ENCODE measurements at places on chromosomes 1 and 21. TPM values are rescaled to one million over a fixed set of nuclear protein-coding genes. Genes with fewer than 3 reads are reported as not detected.

DNA sequence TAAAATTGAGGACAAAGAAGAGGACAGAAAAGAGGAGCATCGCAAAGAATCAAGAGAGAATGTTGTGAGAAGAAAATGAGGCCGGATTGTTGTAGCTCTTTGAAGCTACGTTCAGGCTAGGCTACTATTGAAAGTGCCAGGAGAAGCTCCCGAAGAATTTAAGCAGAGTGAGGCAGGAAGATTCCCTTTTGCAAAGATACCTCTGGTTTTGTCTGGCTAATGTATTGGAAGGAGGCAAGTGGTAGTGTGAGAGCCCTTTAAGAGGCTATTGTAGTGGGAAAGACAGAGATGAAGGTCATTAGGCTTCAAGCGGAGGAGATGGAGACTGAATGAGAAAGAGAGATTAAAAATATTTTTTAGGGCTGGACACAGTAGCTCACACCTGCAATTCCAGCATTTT is 476.9 kb upstream of the ADGRL2 start:
- H3K4me1 ChIP-seq = no peaks in the 10 kb centered on the region
- H3K36me3 ChIP-seq = no peaks in the 10 kb centered on the region
- no peak overlapping the region for H3K4me3 ChIP-seq
- no peaks in the 10 kb centered on the region for H3K27me3 ChIP-seq
- no peak overlapping the region for H3K27ac ChIP-seq

DNA sequence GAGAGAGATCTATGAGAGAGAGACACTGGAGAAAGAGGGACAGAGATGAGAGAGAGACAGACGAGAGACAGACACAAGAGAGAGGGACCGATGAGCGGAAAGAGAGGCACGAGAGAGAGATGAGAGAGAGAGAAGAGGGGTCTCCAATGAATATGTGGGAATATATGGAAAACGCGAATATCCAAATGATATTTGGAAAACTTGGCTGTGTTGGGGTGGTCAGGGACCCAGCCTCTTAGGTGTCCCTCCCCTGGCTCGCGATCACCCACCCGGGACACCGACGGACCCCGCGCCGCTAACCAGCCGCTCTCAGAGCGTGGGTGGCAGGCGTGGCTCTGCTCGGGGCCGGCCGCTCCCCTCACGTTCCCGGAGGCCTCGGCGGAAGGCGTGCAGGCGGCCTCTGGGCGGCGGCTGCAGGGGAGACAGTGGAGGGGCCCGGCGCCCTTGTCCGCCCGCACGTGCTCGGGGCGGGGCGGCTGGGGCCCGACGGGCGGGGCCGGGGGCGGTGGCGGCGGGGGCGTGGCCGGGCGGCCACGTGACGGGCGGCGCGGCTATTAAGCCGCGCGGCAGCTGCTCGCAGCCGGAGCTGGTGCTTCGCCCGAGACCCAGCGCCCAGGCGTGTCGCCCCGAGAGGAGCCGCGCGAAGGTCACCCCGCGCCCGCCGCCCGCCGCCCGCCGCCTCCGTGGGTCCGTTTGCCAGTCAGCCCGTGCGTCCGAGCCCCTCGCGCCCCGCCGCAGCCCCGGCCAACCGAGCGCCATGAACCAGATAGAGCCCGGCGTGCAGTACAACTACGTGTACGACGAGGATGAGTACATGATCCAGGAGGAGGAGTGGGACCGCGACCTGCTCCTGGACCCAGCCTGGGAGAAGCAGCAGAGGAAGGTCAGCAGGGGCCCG is at the start of gene ACTN2:
Gene ACTN2, plus strand, starts transcription at position 583 of the 898 bp plus-strand sequence. Its CDS starts 175 bp downstream, at position 758.
- H3K4me3 ChIP-seq = peak within 1 kb of the TSS; percentile 46
- peaks cover 46% of the 10 kb centered on the region for H3K27me3 ChIP-seq
- H3K27ac ChIP-seq = no peak within 1 kb of the TSS

DNA sequence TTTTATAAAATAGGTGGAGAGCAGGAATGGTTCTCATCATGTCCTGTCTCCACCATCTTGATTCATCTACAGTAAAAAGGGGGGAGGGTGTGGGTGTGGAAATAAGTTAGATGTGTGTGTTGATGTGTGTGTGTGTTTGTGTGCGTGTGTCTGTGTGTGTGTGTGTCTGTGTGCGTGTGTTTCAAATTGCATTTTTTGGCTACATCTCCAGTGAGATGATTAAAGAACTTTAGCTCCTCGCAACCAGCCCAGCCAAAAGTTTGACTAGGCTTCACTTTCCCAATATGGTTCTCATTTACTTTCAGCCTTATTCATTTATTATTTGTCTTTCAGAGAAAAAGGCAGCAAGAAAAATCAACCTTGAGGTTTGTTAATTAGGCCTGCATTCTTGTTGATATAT is 14.7 kb upstream of the HAO2 start:
- DNase-seq = no peak
- no peak overlapping the region for H3K4me3 ChIP-seq
- no peaks in the 10 kb centered on the region for H3K36me3 ChIP-seq
- H3K27ac ChIP-seq = no peak overlapping the region

Gene ATF3
- 10.0 TPM for total RNA-seq

Gene CD5L
- total RNA-seq = not detected

Gene ZSWIM5
- total RNA-seq = 0.46 TPM

- DNase-seq = no peak
- H3K27ac ChIP-seq = no peak overlapping the region
- no peaks in the 10 kb centered on the region for H3K36me3 ChIP-seq
- H3K4me1 ChIP-seq = no peaks in the 10 kb centered on the region
Observed at GRCh38 chr1:95002540-95003432, 70.0 kb downstream of the ALG14 start.

DNA sequence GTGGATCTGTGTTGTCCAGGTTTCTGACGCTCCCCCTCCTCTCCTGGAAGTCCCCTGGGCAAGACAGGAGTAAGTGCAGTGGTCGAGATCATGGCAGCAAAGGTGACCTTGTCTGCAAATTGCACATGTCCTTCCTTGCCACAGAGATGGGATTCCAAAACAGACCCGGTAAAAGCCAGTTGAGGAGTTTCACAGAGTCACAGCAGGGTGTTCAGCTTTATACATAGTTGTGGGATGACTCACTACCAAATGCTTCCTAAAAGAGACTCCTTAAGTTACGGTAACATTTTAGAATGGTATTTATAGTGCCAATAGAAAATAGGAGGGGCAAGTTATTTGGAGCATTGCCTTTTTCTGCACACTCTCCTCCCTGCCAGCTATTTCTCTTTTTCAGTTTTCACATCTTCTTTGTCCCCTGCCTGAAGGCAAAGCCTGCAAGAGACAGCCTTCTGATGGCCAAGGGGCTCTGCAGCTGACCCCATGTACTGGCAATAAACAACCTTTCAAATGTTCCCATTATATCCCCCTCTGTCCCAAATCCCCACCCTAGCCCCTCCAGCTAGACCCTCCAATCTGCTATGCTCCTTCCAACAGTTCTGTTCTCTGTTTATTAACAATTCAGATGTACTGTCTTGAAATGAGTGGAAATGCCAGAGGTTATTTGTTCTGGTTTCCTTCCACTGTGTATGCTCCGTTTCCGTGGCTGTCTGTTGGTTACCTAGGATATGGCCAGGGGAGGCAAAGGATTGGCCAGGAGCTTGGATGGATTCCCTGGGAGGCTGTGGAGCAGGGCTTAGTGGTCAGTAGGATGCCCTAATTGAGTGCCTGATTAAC is 115.0 kb downstream of the TGFB2 start:
- no peaks in the 10 kb centered on the region for H3K4me1 ChIP-seq
- no peak overlapping the region for H3K4me3 ChIP-seq
- no peaks in the 10 kb centered on the region for H3K27me3 ChIP-seq
- DNase-seq = no peak
- no peaks in the 10 kb centered on the region for H3K36me3 ChIP-seq

DNA sequence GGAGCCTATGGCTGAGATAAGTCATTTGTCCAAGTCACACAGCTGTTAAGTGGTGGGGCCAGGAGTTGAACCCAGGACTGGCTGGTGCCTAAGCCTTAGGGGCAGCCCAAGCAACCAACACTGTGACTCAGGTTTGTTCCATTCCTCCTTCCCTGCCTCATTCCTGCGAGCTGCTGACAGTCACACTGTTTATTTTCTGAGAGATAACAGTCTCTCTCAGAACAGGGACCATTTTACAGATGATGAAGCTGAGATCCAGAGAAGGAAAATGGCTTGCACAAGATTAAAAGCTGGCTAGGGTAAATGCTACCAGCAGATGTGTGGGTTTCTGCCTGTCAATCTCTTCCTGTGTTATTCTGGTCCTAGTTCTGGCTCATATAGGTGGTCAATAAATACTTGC is 24.3 kb upstream of the TCEA3 start:
- H3K4me3 ChIP-seq = no peak overlapping the region
- no peaks in the 10 kb centered on the region for H3K36me3 ChIP-seq
- no peak overlapping the region for H3K27ac ChIP-seq
- peaks cover 2% of the 10 kb centered on the region for H3K27me3 ChIP-seq
- DNase-seq = no peak
- H3K4me1 ChIP-seq = peaks cover 17% of the 10 kb centered on the region

Gene GJC2
- 0.62 TPM for total RNA-seq

Gene PTPRU
- total RNA-seq = 0.22 TPM

Gene TMEM52
- total RNA-seq = not detected

Gene BGLAP
- total RNA-seq = 3.0 TPM

GRCh38 chr1:93079685-93080141 is 630 bp downstream of the MTF2 start:
- H3K36me3 ChIP-seq = peaks cover 24% of the 10 kb centered on the region
- peak overlapping the region; percentile 100 for H3K4me3 ChIP-seq
- DNase-seq = peak; percentile 29

Gene IRF6
- total RNA-seq = not detected

- peaks cover 33% of the 10 kb centered on the region for H3K36me3 ChIP-seq
- peaks cover 49% of the 10 kb centered on the region for H3K4me1 ChIP-seq
- H3K4me3 ChIP-seq = no peak overlapping the region
- no peaks in the 10 kb centered on the region for H3K27me3 ChIP-seq
Observed at GRCh38 chr1:40715491-40716059, 24.1 kb downstream of the NFYC start.

Gene RGS13
- not detected for total RNA-seq

DNA sequence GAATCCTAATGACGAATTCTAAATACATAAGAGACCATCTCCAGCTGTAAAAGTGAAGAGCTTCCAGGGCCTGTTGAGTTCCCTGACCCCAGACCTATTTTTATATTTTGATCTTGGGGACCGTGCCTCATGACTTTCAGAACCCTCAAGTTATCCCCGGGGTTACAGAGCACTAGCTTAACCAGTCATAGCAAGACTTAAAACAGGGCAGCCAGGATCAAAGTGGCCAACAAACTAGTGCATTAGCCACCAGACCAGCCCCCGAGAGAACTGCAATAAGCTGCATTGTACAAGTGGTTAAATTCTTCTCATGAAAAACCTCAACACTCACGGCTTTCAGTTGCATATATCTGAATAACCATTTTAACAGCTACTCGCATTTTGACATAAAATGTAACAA is 183.0 kb downstream of the BARHL2 start:
- DNase-seq = no peak
- H3K4me1 ChIP-seq = no peaks in the 10 kb centered on the region
- no peak overlapping the region for H3K27ac ChIP-seq
- H3K36me3 ChIP-seq = no peaks in the 10 kb centered on the region
- no peak overlapping the region for H3K4me3 ChIP-seq

DNA sequence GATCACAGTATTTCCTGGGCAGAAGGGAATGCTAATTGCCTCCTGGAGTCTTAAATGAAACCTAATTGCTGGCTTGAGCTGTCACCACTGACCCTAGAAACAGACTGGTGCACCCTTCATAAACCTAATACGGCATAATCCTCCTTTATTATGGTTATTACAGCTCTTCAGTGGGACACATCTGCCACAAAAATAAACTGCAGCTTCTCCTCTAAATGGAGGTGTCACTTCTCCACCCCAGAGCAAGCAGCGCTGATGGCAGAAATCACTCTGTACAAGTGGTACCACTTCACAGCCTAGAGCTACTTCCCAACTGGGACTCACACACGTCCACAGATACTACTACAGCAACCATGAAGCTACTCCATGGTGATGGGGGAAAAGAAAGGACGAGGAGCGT is 11.1 kb downstream of the PTPN14 start:
- no peak overlapping the region for H3K4me3 ChIP-seq
- no peak overlapping the region for H3K27ac ChIP-seq
- H3K4me1 ChIP-seq = peaks cover 2% of the 10 kb centered on the region
- H3K27me3 ChIP-seq = peaks cover 3% of the 10 kb centered on the region
- no peaks in the 10 kb centered on the region for H3K36me3 ChIP-seq
- no peak for DNase-seq

- no peak for DNase-seq
- no peaks in the 10 kb centered on the region for H3K27me3 ChIP-seq
- no peak overlapping the region for H3K27ac ChIP-seq
- no peaks in the 10 kb centered on the region for H3K4me1 ChIP-seq
Observed at GRCh38 chr1:74396462-74396861, 115.9 kb downstream of the LRRC53 start.

DNA sequence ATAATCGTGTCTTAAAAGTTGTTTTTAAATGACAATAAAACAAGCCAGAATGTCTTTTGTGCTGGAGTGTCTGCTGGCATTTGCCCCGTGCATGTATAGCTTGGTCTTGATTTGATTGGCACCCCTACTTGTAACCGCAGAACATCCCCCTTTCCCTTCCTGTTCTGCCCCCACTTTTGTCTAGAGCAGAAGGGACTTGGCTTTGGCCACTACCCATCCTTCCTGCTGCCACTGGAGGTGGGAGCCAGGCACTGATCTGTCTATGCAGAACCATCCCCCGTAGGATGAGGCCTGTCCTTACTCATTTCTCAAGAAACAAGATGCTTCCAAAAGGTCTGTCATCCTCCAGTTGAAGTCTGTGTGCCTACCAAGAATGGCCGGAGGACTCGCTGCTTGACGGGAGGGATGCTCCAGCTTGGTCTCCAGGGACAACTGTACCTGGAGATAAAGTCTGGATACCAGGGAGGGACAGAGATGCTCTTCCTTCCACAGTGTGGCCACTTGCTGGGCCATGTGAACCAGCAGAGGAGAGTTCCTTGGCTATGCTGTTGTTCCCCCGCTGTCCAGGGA is 1.1 kb upstream of the SLC27A3 start:
- H3K36me3 ChIP-seq = peaks cover 21% of the 10 kb centered on the region
- peak overlapping the region; percentile 46 for H3K27ac ChIP-seq
- H3K4me1 ChIP-seq = peaks cover 37% of the 10 kb centered on the region
- no peaks in the 10 kb centered on the region for H3K27me3 ChIP-seq
- no peak for DNase-seq

Gene SLAMF1
- 70.4 TPM for total RNA-seq

DNA sequence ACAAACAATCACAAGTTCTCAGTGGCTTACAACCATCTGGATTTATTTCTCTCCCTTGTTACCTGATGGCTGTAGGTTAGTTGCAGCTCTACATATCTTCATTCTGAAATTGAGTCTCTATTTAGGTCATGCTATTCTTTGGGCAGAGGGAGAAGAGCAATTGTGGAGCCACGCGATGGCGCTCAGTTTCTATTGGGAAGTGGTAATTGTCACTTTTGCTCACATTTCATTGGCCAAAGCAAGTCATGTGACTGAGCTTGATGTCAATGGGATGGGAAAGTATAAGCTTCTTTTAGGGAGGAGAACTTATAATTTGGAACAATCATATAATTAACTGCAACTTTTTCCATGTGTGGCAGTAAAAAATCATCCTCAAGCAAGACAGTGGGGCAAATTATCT is 166.5 kb downstream of the LMO4 start:
- H3K4me1 ChIP-seq = no peaks in the 10 kb centered on the region
- no peak overlapping the region for H3K27ac ChIP-seq
- no peak overlapping the region for H3K4me3 ChIP-seq
- no peaks in the 10 kb centered on the region for H3K36me3 ChIP-seq
- no peak for DNase-seq
